Eye (tissue), 1 donor: ENCODE measurements at places on chromosomes 7 and 10.

DNA sequence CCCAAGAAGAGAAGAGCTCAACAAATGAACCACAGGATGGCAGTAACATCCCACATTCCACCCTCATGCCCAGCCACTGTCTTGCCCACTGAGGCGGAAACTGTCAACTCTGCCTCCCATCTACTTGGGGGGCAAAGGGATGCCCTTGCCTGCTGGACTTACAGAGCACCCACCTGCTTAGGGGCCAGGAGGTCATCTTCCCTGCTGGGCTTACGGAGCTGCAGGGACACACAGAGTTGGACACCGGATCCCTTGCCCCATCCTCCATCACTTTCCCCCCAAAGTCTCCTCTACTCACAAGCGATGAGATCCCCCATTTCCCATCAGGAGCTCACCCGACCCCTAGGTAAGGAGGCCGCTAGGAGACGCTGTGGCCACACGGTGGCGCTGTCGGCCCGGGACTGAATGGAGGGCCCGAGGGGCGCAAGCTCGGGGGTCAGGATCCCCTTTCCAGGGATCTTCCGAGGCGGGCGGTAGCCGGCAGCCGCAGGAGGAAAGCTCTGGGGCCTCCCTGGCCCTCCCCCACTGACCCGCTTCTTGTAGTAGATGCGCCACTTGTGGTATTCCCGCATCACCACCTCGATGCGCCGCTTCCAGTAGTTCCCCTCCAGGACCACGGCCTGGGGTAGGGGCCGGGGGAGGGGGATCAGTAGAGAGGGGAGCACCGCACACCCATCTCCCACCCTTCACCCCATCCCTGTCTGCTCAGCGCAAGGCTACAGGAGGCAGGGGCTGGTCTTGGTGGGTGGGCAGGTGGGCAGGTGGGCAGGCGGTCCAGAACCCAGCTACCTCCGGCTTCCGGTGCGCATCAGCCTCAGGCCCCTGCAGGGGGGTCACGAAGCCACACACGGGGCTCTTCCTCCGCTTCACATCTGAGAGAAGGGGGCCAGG, 17.3 kb downstream of the MLXIPL start:
- peak; percentile 90 for DNase-seq

- DNase-seq, result peak; percentile 38
These were observed 45.3 kb upstream of the PIK3AP1 start for GRCh38 chr10:96765406-96766240.

DNA sequence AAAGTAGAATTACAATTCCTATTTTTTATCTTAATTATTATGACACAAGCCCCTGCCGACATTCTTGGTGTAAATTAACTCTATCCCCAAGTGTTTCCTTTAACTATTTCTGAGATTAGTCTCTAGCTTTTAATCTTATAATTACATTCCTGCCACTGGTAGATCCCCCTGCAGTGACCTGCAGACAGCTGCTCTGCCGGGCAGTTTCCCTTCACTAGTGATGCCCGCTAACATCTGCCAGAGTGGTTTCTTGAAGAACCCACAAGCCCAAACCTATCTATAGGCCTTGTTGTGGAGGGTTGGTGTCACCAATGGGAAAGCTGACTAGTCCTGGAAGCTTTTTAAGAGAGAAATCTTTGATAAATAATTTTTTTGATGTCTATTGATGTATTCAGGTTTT, 50.0 kb downstream of the ADAM22 start:
- no peak for DNase-seq

DNA sequence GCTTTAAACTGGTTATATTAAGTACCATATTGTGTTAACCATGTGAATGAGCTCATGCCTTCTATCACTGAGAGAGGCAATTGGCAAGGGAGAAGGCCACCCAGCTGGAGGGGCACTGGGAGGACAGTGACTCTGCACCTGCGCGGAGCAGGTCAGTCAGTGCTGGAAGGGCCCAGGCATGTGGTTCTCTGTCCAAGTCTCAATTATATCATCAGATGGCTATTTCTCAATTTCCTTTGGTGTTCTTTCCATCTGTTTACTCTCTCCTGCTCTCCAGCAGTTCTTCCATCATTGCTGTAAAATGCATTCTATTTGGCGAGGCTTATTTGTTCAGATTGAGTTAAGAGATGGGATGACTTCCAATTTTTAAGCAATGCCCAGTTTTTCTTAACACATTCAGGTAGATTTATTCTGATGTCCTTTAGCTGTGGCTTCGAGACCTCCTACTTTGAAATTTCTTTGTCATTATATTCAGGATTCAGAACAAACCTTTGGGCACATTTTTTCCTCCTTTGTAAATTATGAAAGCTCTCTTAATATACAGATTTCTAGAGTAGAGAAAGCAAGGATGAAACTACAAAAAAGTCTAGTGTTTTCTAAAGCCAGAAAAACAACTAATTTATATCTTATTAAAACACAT, 159.3 kb downstream of the BMPER start:
- no peak for DNase-seq

DNA sequence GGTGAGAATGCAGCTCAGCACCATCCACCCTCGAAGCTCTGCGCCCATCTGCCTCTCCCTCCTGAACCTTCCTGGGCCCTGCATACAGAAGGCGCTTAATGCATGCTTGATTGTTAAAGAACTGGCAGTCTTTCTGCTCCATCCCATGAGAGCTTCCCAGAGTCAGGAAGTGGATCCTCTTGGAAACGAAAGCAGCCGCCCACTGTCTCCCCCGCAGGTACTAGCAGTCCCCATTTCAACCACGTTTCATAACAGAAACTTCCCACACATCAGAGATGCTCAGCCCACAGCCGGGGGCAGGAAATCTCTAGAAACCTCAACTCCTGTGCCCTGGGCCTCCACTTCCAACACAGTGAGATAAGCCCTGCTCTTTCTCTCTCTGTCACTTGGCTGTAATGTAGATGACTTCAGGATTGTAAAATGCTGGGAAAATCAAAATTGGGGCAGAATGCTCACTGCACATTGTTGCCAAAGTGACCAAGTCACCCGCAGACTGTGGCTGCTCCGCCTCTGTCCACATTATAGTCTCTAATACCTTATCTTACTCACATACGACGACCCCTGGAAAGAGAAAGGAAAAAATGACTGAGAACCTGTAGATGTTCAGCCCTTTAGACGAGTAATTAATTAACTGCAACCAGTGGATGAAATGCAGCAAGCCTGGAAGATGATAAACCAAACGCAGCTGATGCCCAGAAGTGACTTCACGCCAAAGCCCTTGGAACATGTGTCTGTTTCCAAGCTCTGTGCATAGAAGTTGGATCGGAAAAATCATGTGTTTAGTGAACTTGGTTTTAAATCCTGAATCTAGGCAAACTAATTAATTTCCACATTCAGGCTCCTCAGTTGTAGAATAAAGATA, 28.5 kb downstream of the GSDME start:
- DNase-seq, result peak; percentile 13

DNA sequence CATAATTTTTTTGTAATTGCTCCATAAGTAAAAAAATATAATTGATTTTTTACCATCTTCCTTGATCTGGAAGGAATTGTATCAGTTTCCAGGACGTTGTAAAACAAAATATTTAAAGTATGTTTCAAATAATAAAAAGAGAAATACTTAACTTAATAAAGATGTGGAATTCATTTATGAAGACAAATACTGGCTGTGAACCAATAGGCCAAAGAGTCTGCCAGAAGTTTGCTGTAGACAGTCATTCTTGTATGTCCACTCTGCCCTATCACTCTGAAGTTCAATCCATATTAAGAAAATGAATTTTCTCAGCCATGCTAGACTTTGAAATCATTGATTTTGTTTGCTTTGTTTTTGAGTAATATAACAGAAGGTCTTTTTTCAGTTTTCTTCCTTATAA, 256.4 kb downstream of the TRIL start:
- DNase-seq, result peak; percentile 57

DNA sequence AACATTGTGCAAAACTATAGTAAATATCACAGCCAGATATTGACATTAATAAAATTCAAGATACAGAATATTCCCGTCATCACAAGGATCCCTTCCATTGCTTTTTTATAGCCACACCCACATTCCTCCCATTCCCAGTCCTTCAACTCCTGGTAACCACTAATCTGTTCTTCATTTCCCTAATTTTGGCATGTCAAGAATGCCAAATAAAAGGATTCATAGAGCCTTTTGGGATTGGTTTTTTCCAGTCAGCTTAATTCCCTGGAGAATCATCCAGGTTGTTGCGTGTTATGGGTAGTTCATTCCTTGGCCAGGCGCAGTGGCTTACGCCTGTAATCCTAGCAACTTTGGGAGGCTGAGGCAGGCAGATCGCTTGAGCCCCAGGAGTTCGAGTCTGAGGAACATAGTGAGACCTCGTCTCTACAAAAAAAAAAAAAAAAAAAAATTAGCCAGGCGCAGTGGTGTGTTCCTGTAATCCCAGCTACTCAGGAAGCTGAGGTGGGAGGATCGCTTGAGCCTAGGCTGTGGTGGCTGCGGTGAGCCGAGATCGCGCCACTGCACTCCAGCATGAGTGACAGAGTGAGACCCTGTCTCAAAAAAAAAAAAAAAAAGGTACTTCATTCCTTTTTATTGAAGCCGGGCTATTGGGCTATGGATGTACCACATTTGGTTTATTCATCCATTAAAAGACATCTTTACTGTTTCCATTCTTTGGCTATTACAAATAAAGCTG, 2.7 kb downstream of the OGDH start:
- no peak for DNase-seq

DNA sequence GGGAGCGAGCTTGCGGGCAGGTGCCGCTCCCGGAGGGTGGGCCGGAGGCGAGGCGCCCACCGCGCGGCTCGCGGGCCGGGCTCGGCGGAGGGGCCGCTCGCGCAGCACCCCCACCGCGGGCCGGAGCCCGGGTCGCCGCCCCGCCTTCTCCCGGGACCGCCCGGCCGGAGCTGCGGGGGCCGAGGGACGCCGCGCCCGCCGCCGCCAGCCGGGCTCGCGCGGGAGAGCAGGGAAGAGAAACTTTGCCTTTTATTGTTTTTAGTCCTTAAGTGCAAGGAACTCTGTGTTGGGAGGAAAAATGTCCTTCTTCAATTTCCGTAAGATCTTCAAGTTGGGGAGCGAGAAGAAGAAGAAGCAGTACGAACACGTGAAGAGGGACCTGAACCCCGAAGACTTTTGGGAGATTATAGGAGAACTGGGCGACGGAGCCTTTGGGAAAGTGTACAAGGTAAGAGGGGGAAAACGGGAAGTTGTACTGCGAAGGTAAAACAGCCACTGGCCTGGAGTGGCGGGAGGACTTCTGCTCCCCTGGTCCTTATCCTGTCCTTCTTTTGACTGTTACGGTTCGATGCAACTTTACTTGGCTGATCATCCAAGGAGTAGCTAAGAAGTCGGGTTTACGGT, 620 bp downstream of the SLK start:
- peak; percentile 81 for DNase-seq

DNA sequence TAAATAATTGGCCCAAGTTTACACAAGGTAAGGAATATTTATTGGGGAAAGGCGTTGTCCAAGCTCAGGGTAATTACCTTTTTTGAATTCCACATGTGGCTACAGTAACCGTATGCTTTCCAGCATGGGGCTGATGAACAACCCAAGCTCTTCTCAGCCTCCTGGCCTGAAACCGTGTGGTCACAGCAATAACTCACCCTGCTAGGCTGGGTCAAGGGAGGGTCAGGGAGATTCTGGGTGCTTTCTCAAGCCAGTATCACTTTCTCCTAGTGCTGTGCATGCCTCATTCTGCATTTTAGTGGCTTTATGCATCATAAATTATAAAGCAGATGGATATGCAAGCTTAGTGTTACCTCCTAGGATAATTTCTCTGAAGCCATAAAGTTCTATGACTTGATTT, 273.9 kb downstream of the PAXIP1 start:
- no peak for DNase-seq

DNA sequence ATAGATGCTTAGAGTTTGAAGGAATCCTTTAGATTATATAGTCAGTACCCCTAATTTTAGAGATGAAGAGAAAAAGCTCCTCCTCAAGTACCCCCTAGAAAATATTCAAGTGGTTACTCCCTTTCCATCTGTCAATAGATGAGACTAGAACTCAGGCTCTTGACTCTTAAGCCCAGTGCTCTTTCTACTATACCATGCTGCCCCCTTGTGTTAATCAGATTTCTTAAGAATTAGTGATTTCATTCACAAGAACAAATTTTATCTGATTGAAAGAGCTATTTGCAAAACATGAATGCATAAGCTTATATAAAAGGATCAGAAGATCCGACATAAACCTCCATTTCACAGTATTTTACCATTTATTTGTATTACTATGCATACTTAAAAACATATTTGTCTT, 179.3 kb downstream of the TFEC start:
- peak; percentile 51 for DNase-seq

DNA sequence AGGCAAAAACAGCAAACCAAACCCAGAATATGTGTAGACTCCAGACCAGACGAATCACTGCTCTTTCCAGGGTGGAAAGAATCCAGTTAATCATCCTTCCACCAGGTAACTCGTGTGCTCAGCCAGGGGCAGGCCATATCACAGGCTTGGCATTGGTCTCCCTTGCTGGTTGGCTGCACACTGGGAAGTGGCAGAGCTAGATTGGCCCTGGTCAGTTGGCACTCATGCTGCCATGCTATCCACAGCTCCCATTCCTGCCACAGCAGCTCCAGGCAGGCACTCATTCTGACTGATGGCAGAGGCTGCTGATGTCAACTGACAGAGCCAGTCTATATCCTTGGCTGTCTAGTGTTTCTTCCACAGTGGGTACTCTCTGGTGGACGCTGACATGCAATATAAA, 9.7 kb upstream of the GDF10 start:
- DNase-seq, result no peak

GRCh38 chr10:18610517-18610916, 40.9 kb downstream of the NSUN6 start:
- no peak for DNase-seq

DNA sequence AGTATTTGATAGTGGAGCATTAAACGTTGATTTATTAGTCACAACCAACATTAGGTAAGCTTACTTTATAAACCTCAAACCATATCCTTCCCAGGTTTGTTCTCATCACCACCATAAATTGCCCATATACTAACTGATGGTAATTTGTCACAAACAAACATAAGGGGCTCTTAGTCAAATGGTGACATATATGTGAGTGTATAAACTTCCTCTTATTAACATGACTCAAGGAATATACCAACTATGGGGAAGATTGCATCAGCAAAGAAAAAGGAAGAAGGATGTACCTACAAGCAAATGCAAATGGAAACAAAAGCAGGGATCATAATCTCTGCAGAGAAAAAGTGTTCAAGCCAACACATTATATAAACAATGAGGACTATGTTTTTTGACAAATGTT, 418.2 kb upstream of the AKR1E2 start:
- no peak for DNase-seq

- no peak for DNase-seq
These were observed 42.8 kb downstream of the HSPA12A start for GRCh38 chr10:116699471-116700150.

DNA sequence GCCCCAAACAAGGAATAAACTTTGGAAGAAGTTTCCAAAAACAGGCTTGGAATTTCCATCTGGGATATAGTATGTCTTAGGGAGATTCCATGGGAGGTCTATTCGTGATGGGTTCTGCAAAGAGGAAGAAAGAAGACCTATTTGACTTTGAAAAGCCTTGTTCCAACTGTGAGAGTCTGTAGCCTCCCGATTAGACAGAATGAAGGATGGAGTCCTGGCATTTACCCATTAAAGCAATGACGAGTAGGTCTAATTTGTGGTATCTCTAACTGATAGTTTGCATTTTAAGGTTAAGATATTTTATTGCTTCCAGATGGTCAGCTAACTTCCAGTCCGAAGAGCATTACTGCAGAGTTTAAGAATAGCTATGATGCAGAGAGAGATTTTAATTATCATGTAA, 19.5 kb upstream of the GALNT17 start:
- no peak for DNase-seq
